Epithelial cell of proximal tubule (primary cell): ENCODE measurements at places on chromosomes 1 and 21.

DNA sequence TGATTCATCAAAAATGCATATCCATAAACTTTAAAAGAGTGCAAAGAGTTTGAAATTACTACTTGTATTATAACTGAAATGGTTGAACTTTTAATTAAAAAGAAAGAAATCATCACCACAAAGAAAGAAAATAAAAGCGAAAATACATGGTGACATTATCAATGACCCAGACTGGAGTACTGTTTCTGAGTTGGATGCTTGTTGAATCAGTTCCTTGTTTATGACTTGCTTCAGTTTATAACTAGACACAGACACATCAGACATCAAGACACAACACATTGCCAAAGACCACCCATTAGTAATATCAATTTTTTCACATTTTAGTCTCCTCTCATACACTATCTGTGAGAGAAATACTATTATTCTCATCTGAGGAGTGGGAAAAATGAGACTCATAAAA, 293.0 kb downstream of the MRPL39 start:
- no peak for DNase-seq

DNA sequence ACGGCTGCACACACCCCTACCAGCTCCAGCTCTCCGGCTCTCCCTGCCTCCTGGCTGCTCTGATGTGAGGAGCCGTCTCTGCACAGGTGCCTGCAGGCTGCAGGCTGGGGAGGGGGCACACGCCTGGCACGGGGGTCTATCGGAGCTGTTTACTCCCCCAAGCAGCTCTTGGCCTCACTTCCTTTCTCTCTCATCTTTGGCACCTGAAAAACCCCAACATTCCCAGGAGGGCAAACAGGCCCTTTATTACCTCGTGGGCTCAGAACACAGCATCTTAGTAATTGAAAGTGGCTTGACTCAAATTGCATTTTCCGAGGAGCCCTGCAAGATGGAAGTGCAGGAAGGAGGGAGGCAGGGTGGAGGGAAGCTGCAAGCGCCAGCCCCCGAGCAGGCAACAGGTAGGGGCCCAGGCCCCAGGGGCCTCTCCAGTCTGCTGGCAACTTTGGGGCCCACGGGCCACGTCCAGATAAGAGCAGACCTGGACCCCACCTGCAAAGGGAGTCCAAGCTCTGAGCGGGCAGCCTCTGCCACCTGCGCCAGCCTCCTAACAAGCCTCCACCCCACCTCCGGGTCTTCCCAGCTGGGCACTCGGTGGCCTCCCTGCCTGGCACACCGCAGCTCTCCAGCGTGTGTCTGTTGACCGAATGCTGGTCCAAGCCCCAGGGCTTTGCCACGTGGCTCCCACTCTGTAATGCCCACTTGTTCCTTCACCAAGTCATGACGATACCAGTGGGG, 263.6 kb upstream of the VAMP3 start:
- DNase-seq: no peak

- no peak for DNase-seq
Observed at GRCh38 chr21:37566790-37567615, 200.4 kb downstream of the DYRK1A start.

DNA sequence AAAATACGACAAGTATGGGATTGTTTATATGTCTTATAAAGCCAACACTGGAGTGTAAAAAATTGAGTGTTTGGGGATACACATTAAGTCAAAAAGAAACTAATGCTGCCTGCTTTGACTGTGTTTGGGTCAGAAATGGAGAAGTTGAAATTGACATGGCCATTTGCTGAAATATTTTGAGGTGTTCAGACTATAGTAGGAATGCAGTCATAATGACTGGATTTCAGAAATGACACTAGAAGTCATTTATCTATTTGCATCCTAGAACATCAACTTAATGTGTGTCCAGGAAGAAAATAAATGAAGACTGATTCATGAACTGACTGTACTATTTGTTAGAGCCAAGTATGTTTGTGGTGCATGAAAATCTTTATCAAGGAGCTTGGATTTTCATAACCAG, 28.4 kb downstream of the RASAL2 start:
- DNase-seq: no peak

DNA sequence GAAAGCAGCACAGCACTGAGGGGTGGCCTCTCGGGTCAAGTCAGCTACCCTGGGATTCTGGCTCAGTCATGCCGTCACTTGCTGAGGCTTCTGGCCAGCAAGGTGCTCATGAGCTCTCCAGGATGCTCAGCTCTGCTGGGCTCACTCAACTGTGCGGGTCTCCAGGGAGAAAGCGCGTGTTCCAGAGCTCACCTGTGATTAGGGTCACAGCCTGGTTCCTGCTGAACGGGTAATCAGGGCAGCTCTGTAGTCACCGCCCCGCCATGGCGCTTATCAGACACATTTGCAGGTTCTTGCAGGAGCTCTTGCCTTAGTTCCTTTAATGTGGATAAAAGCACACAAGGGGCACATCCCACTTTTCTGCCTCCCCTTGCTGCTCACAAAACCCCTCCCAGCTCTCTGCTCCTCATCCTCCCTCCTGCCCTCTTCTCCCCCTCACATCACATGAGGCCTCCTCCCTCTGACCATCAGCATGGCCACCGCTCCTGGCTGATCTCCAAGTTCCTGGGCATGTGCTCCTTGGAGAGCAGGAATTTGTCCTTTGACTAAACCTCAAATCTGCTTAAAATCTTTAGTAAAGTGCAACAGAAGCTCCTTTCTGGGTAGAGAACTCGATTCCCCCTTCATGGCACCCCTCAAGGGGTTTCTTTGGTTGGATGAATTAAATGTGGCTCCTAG, 2.0 kb downstream of the PCP4 start:
- no peak for DNase-seq
